ENCODE measurements at places on chromosomes 11 and 22.

- no peak for DNase-seq
These were observed 576.9 kb upstream of the ANO5 start for GRCh38 chr11:21615955-21616371.

DNA sequence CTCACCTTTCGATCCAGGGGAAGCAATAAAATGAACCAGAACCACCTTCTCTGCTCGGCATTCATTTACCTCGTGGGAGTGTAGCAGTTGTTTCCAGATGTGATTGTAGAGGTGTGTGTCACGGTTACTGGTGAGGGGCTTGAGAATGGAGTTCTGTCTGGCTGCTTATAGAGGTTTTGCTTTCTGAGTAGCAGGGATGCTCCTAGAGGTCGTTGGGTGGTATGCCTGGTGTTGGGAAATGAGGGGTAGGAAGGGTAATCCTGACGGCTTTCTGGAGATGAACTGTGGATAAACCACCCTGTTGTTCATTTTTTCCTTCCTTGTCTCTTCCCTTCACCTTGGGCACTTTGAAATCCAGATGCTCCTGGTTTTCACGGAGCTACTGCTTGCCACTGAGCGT, 8.1 kb downstream of the TEAD1 start:
- DNase-seq: no peak

DNA sequence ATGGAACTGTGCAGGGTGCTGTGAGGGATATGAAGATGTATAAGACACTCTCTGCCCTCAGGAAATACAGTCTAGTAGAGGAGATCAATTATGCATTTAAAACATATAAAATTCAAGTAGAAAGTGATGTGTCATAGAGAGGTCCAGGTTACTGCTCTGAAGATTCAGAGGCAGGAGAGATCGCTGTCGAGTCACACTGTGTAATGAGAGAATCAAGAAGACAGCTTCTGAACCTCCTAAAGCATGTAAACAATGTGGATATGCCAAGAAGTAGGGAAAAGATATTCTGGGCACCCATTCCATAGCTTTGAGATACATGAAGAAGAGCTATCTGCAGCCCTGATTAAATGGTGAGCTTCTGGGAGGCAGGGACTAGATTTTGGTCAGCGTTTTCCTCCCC, 16.7 kb downstream of the SSH3 start:
- no peak for DNase-seq

DNA sequence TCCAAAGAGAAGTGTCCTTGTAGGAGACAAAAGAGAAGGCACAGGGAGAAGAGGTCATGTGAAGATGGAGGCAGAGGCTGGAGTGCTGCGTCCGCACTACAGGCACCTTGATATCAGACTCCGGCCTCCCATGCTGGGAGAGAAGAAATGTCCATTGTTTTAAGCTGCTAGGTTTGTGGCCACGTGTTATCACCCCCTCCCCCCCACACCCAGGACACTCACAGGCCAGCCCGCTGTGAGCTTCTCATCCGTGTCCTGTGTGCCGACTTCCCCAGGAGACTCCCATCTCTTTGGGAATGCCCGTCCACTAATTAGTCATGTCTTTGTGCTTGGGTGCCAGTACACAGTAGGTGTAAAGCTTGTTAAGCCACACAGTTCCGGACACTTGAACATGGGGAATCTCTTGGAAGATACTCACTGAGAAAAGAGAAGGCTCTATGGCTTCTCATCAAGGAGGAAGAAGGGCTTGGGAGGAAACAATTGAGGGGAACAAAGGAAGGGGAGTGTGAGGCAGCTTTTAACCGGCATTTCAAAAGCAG, 1234.7 kb downstream of the TBC1D22A start:
- no peak for DNase-seq

DNA sequence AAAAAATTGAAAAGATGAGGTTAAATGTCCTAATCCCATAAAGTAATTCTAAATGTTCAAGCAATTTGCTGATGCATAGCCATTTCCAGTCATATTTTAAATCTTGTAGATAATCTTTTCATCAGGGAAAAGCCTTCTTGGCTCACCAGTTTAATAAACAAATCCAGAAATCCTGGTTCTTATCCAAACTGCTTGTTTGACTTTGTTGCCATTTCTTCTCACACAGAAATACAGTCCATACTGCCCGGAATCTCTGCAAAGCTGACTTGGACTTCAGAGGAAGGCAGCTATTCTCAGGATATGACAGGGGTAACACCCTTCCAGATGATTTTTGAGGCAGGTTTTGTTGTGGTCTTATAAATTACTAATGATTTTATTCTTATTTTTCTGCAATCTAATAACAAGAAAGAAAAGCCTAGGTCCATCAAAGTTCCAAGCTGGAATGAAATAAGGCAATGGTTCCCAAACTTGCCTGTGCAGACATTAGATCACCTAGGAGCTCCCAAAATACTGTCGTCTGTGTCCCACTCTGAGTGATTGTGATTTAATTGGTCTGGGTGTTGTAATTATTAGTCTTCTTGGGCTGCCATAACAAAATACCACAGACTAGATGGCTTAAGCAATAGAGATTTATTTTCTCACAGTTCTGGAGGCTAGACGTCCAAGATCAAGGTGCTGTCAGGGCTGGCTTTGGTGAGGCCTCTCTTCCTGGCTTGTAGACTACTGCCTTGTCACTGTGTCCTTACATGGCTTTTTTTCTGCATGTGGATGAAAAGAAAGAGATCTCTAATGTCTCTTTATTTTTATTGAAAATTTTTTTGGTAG, 55.1 kb upstream of the RCE1 start:
- DNase-seq: no peak

DNA sequence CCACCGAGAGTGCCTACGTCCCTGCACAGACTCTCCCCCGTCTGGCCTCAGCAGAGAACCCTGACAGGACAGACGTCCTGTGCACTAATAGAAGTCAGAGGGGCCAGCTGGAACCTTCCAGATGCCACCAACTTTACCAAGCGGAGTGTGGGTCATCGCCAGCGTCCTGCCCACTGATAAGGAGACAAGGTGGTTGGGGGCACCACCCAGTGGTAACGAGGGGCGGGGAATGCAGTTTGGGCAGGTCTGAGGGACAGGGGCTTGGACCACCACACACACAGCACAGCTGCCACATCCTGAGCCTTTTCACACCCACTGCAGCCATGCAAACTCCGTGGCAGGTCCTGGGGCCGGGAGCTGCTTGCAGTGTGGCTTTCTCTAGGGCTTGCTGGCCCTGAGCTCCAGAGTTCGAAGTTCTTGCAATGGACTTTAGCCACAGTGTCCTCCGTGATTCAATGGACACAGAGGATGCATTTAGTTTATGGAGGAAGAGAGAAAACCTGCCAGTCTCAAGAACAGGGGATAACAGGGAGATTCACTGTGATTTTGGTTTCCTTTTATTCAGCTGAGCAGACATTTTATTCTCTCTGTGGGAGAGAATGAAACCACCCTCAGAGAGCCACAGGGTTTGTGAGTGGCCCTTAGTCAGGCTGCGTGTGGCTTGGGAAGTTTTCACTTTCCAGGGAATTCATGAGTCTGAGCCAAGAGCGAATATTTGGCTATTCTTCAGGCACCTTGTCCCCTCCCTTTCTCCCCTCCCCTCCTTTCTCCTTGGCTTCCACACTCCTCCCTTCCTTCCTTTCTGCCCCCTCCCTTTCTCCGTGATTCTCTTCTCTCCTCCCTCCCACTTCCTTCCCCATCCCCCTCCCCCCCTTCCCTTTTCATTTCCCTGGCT, 13.1 kb downstream of the MRGPRG start:
- no peak for DNase-seq

GRCh38 chr22:46780453-46780852, 18.0 kb downstream of the TBC1D22A start:
- no peak for DNase-seq

GRCh38 chr22:26893173-26894110, 236.1 kb downstream of the MIAT start:
- DNase-seq: peak; percentile 69

- DNase-seq: no peak
These were observed 35.3 kb downstream of the MACROD1 start for GRCh38 chr11:64130618-64131017.

GRCh38 chr11:36057379-36058042, 113.6 kb downstream of the LDLRAD3 start:
- no peak for DNase-seq

DNA sequence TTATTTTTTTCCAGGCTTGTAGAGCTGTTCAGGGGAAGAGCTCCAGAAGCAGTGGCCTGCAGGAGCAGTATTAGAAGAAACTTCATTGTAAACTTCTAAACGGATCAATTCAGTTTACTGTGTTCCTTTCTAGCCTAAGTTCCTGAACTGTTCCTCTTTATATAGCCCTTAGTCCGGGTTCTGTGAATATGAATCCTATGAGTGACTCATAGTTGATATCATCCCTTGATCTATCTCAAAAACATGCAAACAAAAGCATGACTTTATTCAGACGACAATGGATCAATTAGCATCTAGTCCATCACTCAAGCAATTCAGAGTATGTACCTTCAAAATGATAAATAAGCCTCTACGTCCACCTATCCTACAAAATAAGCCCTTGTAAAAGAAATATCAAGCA, at the start of gene MMP12:
MMP12 (minus strand) TSS at position 131 of the 400 bp plus-strand sequence; CDS start at position 86, 45 bp downstream.
- DNase-seq: no peak

GRCh38 chr11:87330187-87330601, 292.5 kb downstream of the TMEM135 start:
- no peak for DNase-seq

DNA sequence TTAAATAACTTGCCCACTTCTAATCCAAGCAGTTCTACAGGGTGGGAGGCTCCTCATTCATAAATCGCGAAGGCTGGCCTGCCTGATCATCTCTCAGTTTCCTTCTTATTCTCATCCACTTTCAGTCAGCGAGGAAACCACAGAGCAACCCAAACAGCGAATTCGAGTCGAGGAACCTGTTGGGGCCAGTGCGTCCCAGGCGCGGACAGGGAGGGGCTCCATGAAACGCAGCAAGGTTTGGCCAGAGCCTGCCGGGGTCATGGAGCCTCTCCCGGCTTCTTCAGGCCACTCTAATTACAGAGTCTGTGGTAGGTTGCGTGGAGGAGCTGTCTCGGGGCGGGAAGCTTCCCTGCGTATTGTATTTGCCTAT, 741 bp upstream of the NAV2 start:
- DNase-seq: no peak

DNA sequence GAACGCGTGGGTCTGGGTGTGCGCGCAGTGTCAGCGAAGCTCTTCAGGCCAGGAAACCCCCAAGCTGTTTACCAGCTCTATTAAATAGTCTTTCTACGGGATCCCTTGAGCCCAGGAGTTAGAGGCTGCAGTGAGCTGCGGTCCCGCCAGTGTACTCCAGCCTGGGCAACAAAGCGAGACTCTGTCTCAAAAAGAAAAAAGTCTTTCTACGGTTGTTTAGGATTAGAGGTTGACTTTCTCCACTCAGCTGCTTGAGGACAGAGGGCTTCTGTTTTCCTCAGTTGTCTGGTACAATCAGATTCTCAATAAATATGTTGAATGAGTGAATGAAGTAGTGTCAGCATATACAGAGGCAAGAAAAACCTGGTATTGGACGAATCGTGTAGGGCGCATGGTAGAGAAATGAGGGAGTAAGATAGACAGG, 619 bp downstream of the SART1 start:
- DNase-seq: no peak

DNA sequence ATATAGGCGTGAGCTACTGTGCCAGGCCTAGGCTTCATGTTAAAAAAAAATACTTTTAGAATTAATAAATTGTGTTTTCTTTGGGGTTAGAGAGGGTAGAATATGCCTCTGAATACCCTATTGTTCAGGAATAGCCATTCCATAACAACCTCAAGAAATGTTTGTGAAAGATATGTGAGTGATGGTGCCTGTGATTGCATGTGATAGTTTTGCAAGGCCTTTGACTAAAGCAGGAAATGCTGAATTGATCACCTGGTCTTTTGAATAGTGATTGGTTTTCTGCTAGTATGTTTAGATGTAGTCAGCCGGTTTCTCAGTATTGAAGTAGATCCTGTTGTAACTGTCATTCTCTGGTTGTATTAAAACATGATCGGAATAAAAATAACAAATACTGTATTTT, 73.4 kb downstream of the UVRAG start:
- no peak for DNase-seq

DNA sequence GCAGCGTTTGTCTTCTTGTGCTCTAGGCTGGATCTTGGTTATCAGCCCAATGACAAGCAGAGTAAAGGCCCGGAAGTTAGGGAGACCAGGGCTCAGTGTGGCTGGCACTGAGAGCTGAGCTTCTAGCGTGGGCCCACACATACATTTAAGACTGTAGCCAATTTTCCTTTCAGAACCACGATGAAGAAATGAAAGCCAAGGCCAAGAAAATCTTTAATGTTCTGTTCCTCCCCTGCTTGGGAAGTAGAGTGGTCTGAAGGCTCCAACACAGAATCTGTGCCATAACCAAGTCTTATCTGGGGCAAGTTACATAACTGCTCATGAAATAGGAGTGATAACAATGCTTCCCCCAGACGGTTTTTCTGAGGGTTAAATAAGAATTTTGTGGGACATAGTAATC, 4.7 kb upstream of the ST3GAL4 start:
- DNase-seq: no peak

DNA sequence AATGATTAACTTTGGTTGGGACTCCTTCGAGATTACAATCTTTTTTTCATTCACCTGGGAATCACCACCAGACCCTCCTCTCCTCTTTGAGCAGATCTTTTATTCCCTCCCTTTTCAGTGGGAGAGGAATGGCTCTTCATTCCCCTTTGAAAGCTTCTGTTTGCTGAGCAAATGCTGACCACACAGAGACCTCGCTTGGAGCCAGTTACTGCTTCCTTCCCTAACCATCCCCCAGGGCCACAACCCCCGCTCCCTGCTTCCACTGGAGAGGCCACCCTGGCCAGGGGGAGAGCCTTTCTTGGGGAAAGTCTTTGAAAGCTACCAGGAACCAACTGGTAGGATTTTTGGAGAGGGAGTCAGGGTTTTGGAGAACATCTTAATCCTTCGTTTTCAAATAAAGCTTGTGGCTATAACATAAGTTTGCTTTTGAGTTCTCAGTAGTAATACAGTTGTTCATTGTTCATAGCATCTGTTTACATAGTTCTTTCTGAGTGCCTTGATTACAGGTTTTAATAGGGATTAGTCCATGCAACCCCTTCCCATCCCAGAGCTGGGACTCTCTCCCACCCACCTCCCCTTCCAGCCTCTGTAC, 138.4 kb downstream of the DBX1 start:
- no peak for DNase-seq

Data from COR-L47 (cell line).